ENCODE measurements at places on chromosomes 12 and 14.

GRCh38 chr12:120874547-120875245, 29.5 kb downstream of the SPPL3 start:
- DNase-seq: peak; percentile 69

DNA sequence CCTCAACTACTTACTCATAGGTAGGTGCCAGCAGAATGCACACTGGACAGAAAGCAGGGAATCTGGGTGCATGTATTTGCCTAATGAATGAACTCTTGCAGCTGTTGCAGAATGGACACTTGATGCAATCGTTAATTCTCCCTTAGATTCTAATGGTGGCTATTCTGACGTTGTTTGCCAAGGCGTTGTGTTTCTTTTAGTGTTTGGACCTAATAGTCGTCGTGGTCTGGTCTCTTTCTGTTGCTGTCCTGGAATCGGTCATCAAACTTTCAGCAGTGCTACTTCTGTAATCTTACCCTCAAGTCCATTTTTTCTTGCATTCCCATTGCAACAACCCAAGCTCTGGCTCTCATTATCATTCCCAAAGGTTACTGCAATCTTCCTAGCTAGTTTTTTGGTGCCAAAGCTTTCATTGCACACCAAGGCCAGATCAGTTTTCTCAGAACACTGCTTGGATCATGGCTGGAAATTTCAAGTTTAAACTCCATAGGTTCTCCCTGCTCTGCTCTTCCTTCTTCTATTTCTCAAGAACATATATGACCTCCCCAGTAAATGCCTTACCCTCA, 31.3 kb downstream of the BMP4 start:
- DNase-seq: no peak

DNA sequence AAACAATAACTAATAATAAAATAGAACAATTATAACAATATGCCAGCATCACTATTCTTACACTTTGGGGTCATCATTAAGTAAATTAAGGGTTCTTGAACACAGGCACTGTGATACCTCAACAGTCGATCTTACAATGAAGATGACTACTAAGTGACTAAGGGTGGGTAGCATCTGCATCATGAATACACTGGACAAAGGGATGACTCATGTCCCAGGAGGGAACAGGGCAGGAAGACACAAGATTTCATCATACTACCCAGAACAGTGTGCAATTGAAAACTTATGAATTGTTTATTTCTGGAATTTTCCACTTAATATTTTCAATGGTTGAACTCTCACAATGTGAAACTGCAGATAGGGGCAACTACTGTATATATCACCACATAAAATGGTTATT, 19.7 kb downstream of the TSPAN19 start:
- DNase-seq: peak; percentile 56

DNA sequence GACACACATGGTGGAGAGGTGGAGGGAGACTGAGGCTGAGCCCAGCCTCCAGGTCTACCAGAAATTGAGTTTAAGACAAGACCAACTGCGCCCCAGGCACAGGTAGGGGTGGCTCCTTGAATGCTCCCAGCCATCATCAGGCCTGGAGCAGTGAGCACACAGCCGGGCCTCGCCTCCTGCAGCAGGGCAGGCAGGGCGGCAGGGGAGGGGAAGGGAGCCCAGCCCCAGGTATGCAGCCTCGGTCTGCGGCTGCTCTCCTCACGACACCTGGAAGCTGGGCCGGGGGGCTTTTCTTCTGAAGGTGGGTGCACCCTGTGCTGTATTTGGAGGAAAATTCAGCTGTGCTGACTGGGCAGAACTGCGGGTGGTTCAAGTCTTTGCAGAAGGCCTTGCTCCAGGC, 29.5 kb upstream of the TDRD9 start:
- DNase-seq: no peak

DNA sequence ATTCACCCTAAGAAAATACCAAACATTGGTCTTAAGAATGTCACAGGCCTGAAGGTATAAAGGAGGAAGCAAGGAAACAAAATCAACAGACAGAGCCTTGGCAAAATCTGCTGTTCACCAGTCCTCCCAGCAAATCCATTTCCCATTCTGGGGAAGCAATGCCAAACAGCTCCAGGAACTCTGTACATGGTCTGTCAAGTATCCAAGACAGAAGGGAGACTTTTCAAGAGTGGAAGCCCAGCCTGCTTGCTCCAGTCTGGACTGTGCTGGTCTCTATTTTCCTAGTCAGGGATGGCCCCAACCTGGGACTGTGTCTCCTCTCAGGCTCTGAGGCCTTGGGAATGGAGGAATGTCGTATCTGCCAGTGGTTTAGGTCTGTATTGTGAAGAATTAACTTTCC, 251.5 kb downstream of the DAD1 start:
- no peak for DNase-seq

- DNase-seq: no peak
These were observed 28.9 kb downstream of the ABCC9 start for GRCh38 chr12:21912318-21912717.

DNA sequence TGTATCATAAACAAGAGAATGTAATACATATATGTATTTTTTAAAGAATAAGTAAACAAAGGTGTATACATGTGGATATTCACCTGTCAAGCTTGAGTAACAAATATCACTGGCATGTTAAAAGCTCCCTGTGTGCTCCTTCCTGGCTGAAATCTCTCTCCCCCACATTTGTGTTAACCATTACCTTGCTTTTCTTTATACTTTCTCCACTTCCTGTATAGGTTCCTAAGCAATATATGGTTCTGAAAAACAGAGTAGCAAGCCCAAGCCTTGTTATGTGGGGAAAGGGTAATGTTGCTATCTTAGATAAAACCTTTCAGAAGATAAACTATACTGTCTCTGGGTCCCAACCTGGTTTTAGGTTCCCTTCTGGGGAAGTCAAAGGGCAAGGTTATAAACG, 32.3 kb upstream of the TBC1D30 start:
- no peak for DNase-seq

DNA sequence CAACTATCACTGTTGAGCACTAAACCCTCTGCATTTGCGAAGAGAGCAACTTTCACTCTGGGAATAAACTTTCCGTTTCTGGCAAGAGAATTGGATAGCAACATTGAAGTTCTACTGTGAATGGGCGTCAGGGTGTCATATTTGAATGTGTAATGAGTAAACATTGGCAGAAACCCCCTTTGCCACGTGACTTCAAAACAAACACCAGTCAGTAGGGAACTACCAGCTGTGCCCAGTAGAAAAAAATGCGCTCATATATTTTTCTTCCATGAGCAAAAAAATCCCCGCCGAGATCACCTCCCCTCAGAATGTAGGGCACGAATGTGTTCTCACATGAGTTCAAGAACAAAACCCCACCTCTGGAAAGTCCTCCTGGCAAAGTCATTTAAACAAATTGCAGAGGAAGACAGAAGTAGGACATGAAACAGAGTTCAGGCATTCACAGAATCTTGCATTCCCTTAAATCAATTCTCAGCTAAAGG, 80.6 kb downstream of the BTG1 start:
- peak; percentile 63 for DNase-seq

DNA sequence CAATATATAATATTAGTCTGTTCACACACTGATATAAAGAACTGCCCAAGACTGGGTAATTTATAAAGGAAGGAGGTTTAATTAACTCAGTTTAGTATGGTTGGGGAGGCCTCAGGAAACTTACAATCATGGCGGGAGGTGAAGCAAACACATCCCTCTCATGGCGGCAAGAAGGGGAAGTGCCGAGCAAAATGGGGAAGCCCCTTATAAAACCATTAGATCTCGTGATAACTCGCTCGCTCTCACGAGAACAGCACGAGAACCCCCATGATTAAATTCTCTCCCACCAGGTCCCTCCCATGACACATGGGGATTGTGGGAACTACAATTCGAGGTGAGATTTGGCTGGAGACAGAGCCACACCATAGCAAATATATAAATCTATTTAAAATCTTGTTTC, 269.8 kb downstream of the ATP23 start:
- DNase-seq: no peak

- no peak for DNase-seq
These were observed 24.4 kb upstream of the BTBD6 start for GRCh38 chr14:105223770-105224544.

DNA sequence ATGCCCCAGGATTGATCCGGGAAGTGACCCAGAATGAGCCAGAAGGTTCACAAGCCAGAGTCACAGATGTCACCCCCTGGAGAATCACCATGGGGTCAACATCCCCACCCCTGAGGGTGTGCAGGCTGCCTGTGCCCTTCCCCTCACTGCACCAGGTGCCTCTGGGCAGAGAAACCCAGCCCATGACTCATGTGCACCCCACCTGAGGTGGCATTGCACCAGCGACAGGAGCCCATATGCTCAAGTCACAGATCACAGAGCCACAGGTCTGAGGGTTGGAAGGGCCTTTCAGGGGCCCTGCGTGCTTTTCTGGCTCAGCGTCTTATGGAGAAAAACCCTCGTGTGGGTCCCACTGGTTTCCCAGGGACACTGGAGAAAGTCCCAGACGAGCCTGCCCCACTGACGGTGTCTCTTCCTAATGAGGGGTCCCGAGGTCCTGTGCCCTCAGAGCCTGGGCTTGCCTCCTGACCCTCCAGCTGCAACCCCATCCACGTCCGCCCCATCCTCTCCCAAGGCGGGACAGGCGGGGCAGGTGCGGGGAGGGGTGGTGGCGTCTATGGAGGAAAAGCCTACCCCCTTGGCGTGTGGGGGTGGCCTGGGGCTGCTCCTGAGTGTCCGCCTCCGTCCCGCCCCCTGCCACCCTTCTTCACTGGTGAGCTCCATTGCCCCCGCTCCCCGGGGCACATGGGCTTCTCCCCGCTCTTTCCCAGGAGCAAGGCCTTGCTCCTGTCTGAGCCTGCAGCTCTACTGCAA, 47.6 kb downstream of the SLC8B1 start:
- DNase-seq: no peak

GRCh38 chr14:52792097-52792415, 649 bp upstream of the GNPNAT1 start:
- no peak for DNase-seq

- peak; percentile 22 for DNase-seq
These were observed 304.8 kb upstream of the OR4E1 start for GRCh38 chr14:21978184-21978998.

DNA sequence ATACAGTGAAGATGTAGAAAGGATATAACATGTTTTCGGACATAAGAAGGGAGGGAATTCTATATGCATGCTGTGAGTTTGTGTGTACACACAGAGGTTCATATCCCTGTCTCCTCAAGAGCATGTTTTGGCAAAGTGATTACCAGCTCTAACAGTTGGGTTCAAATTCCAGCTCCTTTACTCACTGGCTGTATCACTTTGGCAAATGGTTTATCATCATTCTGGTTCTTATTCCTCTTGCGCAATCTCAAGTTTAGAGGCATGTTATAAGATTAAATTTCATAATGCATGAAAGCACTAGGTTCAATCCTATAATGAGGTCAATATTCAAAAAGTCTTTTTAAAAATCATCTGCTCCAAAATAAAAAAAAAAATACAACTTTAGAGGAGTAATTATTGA, 107.7 kb upstream of the LRFN5 start:
- no peak for DNase-seq

DNA sequence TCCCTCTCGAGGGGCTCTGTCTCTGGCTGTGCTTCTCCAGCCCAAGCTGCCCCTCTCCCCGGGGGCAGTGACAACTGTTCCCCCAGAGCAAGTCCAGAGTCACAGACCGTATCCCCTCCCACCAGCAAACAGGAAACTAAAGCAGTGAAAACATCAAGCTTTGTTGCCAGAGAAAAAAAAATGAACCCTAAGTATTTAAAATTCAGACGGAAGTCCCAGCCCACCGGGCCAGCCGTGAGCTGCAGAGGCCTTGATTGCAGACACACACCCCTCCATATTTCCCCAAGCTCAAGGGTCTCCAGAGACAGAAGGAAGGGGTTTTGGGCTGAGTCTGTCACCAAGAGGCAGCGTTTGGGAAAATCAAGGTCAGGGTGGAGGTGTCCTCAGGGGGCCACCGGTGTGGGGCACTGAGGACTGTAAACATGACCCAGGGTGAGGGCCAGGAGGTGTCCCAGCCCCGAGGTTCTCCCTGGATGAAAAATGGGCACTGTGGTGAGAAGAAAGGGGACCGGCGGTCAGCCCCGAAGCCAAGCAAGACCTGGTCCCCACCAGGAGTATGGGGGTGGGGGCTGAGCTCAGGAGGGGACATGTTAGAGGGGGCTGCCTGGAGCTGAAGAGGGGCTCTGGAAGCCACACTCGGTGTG, 7.7 kb downstream of the PHETA1 start:
- no peak for DNase-seq

DNA sequence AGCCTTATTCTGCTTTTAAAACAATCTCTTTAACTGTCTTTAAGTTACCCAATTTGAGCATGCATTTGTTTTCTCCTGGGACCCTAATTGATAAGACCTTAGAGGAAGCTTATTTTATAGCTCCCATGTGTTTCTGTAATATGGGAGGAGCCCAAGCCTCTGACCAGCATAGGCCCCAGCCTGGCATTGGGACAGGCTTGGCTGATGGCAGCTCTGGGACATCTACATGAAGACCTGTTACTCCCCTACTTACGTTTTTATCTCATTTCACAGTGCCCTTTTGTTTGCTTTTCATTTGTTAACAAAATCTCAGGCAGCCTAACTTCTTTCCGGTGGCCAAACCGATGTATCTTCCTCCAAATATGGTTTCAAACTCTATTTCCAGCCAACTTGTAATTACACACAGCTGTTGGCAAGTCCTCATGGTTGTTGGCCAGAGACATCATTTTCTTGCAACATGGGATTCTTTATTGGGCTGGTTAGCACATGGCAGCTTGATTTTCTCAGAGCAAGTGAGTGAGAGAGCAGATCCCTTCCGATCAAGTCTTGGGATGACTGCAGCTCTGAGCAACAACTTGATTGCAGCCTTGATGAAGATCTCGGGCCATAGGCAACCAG, 1117.5 kb downstream of the AACS start:
- DNase-seq: no peak

DNA sequence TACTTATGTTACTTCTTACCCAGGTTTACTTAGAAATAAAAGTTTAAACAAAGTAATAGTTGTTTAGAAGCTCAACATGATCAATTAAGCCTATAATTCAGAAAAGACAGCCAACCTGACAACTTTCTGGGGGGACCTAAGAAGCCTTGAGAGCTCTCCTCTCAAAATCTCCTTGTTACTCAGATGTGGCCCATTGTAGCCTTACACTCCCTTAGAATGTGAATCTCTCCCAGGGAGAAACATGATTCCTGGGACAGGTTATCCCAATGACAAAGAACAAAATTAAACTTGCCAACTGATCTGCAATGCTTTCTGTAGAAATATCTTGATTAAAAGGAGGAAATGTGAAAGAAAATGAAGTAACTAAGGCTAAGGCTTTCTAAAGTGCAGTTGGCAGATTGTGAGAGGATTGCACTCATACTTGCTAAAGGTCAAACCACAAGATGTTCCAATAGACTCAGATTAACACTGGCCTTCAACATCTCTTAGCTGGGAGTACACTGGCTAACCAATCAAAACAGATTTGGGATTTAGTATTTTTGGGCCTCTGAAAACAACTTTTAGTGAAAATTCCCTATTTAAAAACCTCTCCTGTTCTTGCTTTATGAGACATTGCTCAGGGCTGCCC, 72.3 kb upstream of the TMX1 start:
- no peak for DNase-seq
